Stimulated activated CD4-positive, alpha-beta T cell treated with anti-CD3 and anti-CD28 coated beads, TNF-alpha, amount 100 ng/mL, for 1 hour (primary cell): ENCODE measurements at places on chromosomes 3 and 15.

DNA sequence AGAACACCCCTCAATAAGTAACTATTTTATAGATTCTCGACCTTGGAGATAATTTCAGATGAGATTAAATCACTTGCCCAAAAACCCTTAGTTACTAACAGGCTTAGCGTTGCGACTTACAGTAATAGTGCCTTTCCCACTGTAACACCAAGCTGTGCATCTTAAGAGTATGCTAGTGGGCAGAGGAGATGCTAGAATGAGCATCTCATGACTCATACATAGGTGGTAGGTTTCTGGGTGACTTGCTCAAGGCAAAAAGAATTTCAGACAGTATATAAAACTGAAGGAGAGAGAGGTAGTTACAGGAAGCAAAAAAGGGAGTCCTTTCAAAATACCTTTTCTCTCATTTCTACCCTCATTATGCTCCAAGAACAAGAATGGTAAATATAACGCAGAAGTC, 3.9 kb downstream of the KATNBL1 start:
- no peak for DNase-seq

GRCh38 chr15:98657721-98658120, 9.4 kb downstream of the IGF1R start:
- no peak for DNase-seq

GRCh38 chr3:144470666-144471065, 499.0 kb downstream of the DIPK2A start:
- no peak for DNase-seq

DNA sequence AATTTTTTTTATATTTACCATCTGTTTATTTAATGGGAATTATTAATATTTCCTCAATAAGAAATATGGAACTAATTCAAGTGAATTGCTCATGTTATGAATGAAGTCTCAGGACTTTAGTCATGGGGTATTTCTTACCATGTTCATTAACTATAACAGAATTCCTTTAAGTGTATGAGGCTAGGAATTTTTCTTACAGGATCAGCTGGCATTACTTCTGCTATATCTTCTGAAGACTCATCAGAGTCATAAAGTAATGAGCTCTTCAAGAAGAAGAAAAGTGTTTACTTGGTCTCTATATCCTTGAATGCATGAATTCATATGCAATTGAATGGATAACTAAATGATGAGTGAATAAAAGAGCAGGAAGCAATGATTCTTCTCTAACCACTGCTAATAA, 486.8 kb upstream of the THBS1 start:
- no peak for DNase-seq

- no peak for DNase-seq
Observed at GRCh38 chr3:10757021-10757820, 58.8 kb upstream of the SLC6A11 start.

- no peak for DNase-seq
Observed at GRCh38 chr3:65877160-65877559, 161.6 kb downstream of the MAGI1 start.

DNA sequence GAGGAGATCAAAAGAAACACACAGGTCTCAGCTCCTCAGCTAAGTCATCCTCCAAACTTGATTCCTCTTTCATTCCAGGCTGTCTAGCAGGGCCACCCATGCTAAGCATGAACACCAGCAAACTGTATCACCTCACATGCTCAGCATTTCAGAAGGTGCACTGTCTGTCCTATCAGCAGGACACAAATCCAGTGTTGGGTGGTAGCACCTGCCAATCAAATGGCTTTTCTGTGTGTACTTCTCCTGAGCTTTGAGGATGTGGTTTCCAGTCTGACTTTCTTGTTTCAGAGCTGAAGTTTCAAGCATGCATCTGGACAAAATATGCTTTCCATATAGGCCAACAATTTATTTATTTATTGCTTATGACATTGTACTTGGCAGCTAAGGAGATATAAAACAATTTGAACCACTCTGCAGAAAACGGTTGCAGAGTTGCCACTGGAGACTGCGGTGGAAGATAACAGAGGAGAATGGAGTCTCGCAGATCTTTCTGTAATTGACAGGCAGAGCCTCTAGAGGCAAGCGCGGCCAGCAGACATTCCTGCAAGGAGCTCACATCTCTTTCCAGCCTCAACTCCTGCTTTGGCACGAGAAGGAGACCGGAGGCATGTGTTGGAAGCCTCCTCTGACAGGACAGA, 167.1 kb upstream of the WNT5A start:
- DNase-seq = no peak

DNA sequence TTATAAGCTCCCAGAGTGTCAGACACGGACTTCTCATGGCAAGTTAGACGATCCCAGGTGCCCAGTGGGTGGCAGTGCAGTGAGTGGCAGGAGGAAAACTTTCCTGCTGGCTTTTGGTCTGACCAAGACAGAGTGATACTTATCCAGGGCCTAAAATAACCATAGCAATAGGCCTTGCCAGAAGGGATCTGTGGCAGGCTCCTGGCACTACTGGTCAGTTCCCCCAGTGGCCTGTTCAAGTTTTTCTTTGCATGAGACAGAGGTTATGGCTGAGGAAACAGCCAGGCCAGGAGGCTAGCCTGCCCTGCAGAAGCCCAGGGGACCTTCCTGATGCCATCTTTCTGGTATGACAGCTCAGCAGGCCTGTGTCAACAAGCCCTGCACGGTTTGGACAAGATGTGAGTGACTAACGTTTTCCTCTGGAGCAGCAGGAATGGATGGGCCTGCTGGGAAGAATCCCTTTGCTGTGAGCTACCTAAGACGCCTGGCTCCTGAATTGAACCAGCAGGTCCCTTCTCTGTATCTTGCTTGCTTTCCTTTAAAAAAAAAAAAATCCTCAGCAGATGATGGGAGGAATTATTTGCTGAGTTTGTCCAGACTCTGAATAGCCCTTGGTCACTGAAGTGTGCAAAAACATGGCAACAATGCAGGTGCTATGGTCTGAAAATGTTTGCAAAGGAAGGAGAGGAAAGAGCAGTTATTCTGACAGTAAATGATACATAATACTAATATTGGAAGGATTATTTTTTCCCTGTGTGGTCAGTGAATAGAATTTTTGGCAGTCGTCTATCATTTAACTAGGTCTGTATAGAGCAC, 18.0 kb downstream of the SCG5 start:
- DNase-seq = no peak

DNA sequence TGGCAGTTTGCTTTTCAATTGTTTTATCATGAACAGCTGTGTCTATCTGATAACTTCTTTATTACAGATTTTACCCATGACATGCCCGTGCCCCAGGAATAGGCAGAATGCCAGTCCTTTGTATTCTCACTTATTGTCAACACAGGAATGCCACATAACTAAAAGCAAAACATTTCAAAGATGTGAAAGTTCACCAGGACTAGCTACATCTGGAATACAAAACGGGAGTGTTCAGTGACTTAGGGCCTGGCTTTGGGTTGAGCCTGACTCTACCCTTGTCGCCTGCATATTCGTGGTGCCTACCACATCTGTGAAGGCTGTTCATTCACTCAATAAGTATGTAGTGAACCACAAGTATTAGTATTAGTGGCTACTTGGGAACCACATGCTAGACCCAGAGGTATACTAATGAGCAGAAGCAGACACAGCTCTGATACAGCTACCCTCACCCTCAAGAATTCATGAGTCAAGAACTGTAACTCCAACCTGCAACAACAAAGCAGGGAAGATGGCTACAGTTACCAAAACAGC, 2.9 kb downstream of the TNFSF10 start:
- DNase-seq = no peak

- DNase-seq = no peak
Observed at GRCh38 chr3:148332509-148332908, 365.2 kb upstream of the AGTR1 start.

- DNase-seq = no peak
Observed at GRCh38 chr3:41148901-41149300, 50.4 kb upstream of the CTNNB1 start.

GRCh38 chr15:45644437-45644836, 9.6 kb downstream of the SQOR start:
- no peak for DNase-seq

DNA sequence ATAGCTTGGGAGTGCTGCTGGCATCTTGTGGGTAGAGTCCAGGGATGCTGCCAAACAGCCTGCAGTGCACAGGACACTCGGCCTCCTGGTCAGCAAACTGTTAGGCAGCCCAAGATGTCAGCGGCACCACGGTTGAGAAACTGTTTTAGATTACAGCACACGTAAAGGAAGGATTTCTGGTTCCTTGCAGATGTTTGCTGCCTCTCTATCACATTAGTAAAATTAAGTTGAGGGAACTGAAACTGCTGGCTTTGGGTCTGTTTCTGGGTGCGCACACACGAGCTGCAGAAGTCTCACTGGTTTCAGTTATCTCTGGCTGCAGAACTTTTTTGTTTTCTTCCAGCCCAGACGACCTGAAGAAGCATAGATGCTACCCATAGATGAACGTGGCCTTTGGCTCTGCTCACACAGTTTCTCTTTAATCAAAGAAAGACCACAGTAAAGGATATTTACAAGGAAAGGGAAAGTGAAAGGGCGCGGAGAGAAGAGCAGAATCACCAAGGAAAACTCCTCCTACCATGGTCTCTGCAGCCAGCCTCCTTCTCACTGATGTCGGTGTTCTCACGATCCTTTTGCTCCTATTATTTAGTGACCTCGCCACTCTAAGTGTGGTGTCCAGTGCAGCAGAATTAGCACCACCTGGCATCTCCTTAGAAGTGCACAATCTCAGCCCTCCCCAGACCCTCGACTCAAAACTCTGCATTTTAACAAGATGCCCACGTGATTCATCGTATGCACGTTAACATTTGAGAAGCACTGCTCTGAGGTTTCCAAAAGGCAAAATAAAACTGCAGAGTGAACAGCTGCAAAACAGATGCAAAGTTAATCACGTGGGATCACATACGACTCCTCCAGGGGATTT, 50.6 kb upstream of the AKAP13 start:
- no peak for DNase-seq

DNA sequence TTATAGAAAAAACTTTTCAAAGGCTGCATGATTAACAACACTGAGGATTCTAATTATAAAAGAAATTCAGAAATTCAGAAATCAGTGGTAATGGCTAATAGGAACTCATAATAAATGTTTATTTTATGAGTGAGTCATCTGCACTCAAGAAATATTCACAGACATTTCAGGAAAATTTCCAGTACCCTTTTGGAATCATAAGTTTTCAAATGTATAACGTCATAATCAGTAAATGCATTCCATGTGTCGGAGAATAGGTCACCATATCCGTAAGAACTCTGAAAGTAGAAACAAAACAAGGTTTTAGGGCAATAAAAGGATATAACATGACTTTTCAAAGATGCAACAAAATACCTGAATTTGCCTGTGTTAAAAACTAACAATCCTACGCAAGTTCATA, 24.7 kb downstream of the EOGT start:
- no peak for DNase-seq
